Fibroblast of skin of left biceps (primary cell): ENCODE measurements at places on chromosomes 7 and 10.

DNA sequence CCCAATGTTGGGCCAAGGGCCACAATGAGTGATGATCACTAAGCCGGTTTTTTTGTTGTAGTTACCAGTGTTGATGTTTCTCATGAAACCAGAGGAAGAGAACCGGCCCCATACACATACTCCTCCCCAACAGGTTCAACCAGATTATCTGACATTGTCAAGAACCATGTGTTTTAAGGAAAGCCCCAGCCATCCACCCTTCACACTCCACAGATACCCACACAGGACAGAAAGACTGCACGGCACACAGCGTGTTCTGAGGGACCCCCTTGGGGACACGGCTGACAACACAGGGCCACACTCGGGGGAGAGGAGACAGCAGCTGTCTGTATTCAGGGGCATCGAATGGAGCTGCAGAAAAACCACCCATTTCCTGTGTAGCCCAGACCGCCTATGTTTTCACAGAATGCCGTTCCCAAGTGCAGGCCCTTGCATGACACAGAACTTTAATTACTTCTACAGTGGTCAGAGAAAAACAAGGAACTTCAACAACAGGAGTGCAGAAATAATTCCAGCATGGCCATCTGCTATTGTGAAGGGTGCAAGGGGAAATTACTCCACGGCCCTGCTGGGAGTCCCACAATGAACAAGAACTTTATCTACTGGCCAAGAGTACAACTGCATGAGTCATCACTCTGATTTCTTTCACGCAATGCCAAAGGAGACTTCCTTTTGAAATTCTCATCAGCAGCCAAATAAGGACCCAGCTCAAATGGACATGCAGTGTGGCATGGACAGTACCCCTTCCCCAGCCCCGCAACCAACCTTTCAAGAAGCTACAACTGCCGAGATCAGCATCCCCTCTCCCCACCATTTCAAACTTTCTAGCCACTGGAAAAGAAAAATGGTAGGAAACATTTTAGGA lies 2.3 kb downstream of the KLF6 start:
- peak; percentile 85 for DNase-seq

DNA sequence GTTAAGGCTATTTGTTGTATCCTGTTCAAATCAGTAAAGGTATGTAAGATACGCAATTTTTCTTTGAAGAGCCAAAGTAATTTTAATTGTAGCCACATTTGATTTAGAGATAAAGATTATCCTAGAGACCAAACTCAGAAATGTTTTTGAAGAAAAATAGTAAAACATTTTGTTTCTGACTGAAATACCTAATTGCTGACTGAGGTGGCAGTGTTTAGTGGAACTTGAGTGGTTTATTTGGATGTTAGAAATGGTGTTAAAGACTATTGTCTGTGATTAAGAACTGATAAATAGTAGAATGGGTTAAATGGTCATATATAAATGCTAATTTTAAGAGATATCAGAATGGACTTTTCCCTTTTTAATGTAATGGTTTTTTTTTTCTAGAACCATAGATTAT lies 15.3 kb downstream of the EDRF1 start:
- no peak for DNase-seq

DNA sequence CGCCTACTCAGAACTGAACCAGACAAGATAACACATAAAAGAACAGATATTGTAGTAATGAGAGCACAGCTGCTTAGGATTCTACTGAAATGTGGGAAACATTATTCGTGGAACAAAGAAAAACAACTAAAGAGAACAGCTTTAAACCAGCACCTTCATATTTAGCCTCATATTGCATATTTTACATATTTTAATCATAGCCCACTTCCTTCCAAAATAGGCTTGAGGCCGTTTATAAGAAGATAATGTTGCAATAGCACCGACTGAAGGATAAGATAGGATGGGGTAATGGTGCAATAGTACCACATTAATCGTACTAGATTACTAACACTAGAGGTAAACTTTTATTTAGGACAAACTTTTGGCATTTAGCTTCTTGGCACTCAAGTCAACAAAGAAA lies 71.3 kb downstream of the KCND2 start:
- no peak for DNase-seq

DNA sequence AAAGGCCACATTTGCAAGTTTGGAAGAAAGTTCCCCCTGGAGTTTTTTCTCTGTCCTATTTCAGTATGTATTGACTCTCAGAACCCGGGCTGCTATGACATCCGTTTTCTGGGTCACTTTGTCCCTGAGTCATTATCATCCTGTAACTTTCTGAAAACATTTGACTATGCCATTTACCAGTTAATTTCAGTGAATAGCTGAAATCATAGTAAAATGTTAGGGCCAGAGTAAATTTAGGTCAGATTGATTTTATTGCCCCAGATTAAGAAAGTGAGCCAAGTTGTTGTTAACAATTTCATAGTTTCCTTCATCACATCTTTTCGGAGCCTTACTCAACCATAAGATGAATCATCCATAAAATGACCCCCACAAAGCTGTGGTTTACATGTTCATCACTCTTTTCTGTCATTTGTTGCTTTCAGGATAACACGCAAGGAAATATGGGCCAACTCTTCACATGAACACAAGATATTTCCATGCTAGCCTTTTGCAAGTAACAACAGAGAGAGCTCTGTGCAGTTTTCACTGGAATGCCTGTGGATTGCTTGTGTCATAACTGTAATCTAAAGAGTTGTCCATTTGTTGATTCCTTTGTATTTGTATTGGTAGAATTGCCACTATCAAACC lies 3.9 kb upstream of the MACC1 start:
- peak; percentile 98 for DNase-seq

- DNase-seq = no peak
These were observed 63.8 kb upstream of the EBF3 start for GRCh38 chr10:130027716-130028464.

- DNase-seq = peak; percentile 75
These were observed 14.0 kb upstream of the RALA start for GRCh38 chr7:39609113-39609934.

- DNase-seq = no peak
These were observed 203.2 kb downstream of the ANK3 start for GRCh38 chr10:60186315-60187071.

DNA sequence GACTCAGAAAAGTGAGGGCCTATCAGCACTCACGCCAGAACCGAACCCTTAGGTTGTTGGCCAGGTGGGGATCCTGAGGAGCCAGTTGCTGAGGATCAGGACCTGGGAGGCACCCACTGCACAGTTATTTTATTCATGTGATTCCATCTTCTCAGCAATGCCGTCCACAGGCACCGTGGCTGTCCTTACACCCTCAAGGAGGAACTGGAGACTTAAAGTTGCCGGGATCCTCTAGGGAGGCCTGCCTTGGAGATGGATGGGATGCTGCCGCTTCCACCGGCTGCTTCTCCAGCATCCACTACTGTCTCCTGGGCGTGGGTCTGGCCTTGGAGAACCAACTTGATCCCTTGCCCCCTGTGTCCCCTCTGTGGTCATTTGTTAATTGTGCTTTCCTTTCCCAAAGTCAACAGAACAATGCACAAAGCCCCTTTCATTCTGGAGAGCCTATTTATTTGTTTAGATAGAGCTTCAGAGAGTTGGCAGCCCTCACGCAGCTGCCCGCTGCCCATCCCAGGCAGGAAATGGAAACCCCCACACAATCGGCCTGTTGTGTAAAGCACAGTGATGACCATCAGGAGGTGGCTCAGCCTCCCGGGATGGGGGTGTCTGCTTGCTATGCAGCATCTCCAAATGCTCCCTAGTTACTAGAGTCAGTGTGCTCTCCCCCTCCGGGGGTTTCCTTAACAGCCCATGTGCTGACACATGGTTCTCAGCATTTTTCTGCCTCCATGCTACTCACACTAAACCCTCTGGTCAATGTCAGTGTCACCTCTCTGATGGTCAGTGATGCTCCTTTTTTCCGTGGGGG lies 52.9 kb upstream of the IGFBP3 start:
- no peak for DNase-seq

DNA sequence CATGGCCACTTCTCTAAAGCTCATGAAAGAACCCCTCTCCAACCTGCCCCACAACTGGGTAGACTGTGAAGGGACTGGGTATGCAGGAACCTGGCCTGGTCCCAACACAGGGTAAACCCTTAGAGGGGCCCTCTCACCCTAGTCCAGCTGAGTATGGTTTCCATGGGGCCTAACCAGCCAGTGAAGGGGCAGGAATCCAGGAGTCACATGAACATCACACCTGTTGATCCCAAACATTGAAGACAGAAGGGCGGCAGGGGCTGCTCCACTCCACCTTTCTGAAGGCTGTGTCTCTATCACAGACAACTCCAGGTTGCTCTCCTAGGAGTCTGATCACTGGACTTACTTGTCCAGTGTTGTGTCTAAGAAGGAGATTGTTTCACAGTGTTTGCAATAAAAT lies 30.8 kb downstream of the GRID1 start:
- DNase-seq = no peak

GRCh38 chr10:1882180-1882579 lies 144.9 kb upstream of the ADARB2 start:
- DNase-seq = no peak

GRCh38 chr10:50552308-50552707 lies 71.4 kb downstream of the SGMS1 start:
- DNase-seq = peak; percentile 89

- no peak for DNase-seq
These were observed 68.2 kb upstream of the LRGUK start for GRCh38 chr7:134058980-134059379.

GRCh38 chr7:138267934-138268333 lies 191.7 kb downstream of the AKR1D1 start:
- DNase-seq = no peak

DNA sequence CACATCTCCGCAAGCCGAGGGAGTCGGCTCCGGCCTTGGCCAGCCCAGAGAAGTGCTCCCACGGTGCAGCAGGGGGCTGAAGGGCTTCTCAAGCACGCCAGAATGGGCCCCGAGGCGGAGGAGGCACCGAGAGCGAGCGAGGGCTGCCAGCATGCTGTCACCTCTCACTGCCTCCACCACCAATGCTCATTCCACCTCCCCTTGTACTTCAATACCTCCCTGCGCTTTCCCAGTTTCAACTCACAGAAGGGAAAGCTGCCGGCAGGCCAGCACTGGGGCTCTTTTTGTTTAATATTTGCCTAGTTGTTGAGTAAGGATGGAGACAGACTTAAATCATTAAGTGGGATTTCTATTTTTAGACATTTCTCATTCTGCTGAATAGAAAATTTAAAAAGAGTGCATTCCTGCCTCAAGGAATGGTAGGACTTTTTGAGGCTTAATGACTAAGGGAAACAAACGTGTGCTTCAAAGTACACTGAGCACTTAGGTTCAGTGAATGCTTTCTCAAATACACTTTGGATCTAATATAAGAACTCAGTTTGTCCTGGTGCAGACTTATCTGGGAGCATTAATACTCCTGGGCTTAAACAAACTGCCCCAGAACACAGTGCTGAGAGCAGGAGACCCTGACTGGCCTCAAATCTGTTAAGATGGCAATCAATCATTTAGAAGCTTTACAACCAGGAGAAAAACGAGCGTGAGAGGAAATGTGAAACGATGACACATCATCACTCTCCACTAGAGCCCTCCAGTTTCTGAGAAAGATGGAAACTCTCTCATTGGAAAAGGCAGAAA lies 131.2 kb downstream of the RALA start:
- DNase-seq = peak; percentile 53

GRCh38 chr10:70341016-70341415 lies 41.4 kb downstream of the LRRC20 start:
- no peak for DNase-seq

- no peak for DNase-seq
These were observed 50.5 kb downstream of the MRC1 start for GRCh38 chr10:17859492-17860156.

GRCh38 chr10:95201736-95202135 lies 7.7 kb downstream of the ACSM6 start:
- DNase-seq = no peak

GRCh38 chr10:132563485-132564248 lies 26.1 kb downstream of the INPP5A start:
- DNase-seq = no peak

DNA sequence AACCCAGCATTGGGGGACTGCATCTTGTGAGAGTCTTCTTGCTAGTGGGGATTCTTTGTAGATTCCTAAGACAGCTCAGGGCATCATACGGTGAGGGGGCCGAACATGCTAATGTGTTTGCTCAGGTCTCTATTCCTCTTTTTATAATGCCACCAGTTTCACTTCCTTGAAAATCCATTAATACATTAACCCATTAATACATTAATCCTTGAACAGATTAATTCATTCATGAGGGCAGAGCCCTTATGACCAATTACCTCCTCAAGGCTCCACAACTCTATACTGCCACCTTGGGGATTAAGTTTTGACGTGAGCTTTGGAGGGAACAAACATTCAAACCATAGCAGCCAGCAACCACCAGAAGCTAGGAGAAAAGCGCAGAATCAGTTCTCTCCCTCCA lies 67.2 kb upstream of the POT1 start:
- no peak for DNase-seq

GRCh38 chr10:78507510-78508160 lies 474.0 kb downstream of the RPS24 start:
- no peak for DNase-seq

GRCh38 chr10:5862360-5862961 lies 27.2 kb downstream of the ANKRD16 start:
- DNase-seq = no peak

- DNase-seq = no peak
These were observed 79.0 kb downstream of the HIPK2 start for GRCh38 chr7:139698844-139699243.

GRCh38 chr10:127526161-127526560 lies 22.9 kb upstream of the NPS start:
- no peak for DNase-seq

GRCh38 chr7:18421297-18422002 lies 74.1 kb upstream of the HDAC9 start:
- no peak for DNase-seq

GRCh38 chr7:141975806-141976523 lies 2.4 kb upstream of the TAS2R38 start:
- DNase-seq = no peak

- no peak for DNase-seq
These were observed 109.5 kb upstream of the SHH start for GRCh38 chr7:155921804-155922066.

GRCh38 chr7:157320608-157320980 lies 16.2 kb upstream of the DNAJB6 start:
- no peak for DNase-seq

- DNase-seq = no peak
These were observed 6.2 kb upstream of the MEST start for GRCh38 chr7:130485734-130486113.

DNA sequence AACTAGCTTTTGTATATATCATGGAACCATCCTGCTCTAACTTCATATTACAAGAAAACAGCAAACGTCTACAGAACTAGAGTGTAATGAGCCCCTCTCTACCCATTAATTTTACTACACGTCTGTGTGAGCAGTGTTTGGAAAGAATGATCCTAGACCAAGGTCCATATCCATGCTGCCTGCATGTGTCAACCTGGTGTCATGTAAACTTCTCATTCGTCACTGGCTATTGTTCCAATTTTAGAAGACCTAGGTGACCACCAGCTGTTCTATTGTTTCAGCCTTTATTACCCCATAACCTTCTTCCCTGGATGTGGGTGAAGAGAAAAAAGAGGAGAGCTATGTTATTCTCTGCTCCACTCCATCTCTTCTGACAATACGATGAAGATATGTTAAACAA lies 77.1 kb downstream of the CREM start:
- DNase-seq = no peak

GRCh38 chr10:54758791-54759190 lies 42.2 kb downstream of the PCDH15 start:
- no peak for DNase-seq
